Mesenchymal stem cell (in vitro differentiated cells and primary cell): ENCODE measurements at places on chromosomes 5 and 9.

- DNase-seq = no peak
Observed at GRCh38 chr9:121991307-121991661, 101.8 kb downstream of the TTLL11 start.

GRCh38 chr5:14777932-14778791, 93.4 kb downstream of the ANKH start:
- DNase-seq = no peak

GRCh38 chr9:7042124-7042523, 284.4 kb downstream of the KDM4C start:
- no peak for DNase-seq

DNA sequence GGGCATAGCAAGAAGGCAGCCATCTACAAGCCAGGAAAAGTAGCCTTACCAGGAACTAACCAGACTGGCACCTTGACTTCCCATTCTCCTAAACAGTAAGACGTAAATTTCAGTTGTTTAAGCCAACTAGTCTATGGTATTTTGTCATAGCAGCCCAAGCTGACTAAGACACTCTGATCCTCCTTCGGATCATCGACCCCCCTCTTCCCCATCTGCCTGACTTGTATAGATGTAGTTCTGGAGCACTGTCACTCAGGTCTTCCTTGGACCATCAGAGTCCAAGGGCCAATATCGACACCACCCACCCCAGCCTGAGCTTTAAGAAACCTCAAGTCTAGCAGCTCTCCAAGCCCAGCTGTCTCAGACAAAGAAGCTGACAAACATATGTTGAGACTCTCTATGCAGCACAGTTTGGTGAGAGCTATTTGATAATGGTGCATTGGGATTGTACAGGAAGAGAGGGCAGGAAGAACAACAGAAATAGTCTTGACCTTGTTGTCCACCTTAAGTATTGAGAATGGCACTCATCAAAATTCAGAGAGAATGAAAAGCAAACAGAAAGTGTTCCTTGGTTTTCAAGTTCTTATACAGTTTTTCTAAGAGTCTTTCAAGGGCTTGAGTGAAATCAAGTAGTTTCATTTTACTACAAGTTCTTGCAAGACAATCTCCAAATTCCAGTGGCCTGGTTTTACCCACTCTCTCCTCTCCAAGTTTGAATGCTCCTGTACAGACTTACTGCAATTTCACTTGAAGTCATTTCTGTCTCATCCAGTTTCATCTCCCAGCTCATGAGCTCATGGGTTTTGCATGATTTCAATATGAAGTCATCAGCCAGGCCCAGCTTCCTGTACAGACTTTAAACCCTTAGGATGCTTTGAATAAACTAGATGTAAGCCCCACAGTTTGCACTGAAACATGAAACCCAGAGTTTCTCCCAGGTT, 122.3 kb upstream of the RAI14 start:
- DNase-seq = peak; percentile 82

- no peak for DNase-seq
Observed at GRCh38 chr9:99595796-99596195, 225.9 kb upstream of the NR4A3 start.

DNA sequence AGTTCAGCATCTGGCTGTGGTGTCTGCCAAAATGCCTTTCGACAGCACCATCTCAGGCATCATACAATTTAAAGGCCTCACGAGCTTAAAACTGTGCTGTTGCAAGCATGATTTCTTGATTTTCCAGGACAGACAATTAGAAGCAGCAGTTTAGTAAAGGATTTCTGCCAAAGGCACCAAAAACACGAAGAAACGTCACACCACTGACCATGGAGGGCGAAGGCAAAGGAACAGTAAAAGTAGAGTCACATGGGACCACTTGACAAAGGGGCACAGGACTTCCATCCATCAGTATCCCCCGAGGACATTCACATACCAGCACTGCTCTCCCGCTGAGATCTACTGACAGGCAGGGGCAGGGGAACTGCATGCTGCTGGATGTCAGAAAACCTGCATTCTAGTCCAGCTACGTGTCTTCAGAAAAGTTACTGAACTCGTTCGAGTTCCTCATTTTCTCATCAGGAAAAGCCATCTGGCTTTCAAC, 70.4 kb upstream of the FBXW11 start:
- peak; percentile 57 for DNase-seq

GRCh38 chr5:136094913-136095641, 37.6 kb upstream of the SMAD5 start:
- no peak for DNase-seq

DNA sequence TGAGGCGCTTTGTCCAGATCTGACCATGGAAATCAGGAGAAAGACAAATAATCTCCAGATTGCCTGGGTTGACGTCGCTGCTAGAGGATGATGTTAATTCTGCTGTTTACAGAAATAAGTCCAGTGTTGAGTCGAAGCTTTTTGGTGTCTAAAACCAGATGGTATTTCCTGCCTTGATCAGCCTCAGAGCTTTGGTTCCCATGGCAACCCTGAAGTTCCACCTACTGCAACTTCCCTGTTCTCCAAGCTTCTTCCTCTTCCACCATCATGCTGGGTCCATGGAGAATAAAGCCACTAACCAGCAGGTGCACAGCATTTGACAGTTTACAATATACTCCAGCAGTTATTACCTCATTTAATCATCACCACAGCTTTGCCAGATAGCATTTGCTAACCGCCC, 18.0 kb upstream of the GABBR2 start:
- peak; percentile 23 for DNase-seq

DNA sequence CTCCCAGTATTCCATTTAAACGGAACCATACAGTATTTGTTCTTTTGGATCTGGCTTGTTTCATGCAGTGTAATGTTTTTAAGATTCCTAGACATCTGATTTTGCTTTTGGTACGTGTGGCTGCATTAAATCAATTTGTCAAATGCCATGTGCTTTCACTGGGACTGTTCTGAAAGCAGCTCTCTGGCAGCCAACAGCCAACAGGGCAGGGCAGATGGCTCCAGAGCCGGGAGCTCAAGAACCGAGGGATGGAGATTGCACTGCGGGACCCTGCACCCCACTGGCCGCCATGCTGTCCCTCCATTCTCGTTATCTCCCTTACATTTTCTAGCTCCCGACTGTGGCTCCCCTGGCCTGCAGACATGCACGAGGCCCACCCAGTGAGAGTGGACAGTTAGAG, 33.4 kb upstream of the AIF1L start:
- no peak for DNase-seq

DNA sequence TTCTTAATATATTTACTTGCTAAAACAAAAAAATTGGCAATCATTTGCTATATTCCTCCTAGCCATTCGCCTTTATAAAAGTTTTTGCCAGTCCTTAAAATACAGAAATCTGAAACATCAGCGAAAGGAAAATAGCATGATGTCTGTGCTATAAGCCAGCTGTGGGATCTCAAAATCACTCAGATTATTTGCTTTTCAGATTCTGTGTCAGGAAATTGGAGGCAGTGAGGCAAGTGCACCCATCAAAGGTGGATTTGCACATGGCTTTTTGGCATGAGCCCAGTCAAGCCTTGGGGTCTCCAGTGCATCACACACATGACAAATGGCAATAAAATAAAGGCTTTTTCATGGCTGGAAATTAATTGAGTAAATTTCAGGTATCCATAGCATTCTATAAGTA, 196.8 kb upstream of the DAPK1 start:
- DNase-seq = no peak

- DNase-seq = no peak
Observed at GRCh38 chr9:119877306-119877705, 508.1 kb upstream of the BRINP1 start.

GRCh38 chr9:88950341-88951154, 40.7 kb upstream of the S1PR3 start:
- peak; percentile 81 for DNase-seq

DNA sequence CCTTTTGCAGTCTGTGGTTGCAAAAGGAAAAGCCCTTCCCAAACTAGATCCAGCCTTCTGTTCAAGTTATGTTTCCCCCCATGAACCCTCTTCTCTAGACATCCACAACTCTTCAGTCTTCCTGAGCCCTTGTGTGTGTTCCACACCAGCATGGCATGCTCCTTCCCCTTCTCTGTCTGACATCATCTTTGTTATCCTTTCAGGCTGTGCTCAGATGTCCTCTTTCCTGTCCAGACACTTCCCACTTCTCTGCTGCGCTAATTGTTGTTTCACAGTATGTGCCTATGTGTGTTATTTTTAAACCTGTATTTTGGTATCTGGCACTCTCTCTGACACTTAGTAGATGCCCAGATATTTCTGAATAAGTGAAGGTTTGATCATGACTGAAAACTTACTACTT, 38.2 kb downstream of the FOCAD start:
- DNase-seq = no peak

DNA sequence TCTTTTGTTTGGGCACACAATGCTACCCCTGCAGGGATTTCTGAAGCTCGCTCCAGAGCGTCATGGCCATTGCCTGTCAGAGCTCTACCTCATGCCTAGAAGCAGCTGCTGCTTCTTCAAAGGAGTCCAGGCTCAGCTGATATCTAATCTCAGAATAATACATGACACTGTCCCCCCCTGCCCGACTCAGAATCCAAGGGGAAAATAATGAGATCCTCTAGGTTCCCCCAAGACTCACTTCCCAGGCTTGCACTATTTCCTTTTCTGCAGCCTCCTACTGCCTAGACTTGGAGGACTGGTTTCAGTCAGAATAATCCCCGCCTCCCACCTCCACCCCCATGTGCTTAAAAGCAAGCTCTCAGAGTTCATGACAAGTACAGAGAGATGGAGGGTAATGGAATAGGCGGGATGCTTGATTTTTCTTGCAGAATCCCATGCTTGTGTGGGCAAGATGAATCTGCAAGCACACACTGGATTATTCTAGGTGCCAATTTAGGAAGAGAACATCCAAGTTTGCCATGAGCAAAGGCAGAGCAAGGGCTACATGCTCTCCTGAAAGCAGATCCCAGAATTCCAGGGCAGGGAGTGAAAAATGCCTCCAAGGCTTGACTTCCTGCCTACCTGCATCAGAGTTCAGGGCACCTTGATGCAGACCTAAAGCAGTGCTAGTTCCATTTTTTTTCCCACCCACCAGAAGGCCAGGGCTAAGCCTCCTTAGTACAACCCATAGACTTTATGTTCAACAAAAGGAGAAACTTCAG, 97.4 kb upstream of the IFNK start:
- no peak for DNase-seq

- no peak for DNase-seq
Observed at GRCh38 chr9:96129747-96130146, 172.2 kb downstream of the HSD17B3 start.

- no peak for DNase-seq
Observed at GRCh38 chr9:94443032-94443722, 111.7 kb upstream of the PCAT7 start.

DNA sequence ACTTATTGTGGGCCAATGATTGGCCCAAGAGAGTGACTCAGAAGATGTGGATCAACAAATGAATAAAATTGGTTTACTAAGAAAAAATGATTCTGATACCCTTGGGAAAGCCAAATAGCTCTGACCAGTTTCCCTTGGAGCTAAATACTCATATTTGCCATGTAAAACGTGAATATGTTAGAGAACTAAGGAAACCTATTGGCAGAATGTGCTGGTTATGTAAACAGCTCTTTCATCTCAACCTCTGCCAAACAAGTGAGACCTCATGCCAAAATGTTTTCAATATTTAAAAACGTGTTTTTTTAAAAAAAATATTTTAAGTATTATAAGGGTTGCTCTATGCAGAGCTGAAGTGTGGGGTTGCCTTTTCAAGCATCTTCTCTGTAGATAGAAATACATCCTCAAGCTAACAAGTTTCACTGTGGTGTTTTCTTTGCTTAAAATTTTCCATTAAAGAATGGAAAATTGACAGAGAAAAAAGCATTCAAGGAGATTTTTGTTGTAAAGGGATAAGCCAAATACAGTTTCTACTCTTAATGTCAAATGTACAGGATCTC, 186.9 kb upstream of the TUT7 start:
- no peak for DNase-seq
